ENCODE measurements at places on chromosomes 2 and 18. TPM values are rescaled to one million over a fixed set of nuclear protein-coding genes. Genes with fewer than 3 reads are reported as not detected.

The NOSTRIN gene
- total RNA-seq: not detected

The RNU2-63P gene
- 16.7 TPM for total RNA-seq

The PDE1A gene
- not detected for total RNA-seq

The SERPINB3 gene
- not detected for total RNA-seq

The EPAS1 gene
- total RNA-seq: 17.7 TPM

The FMNL2 gene
- 1.6 TPM for total RNA-seq

The NEB gene
- total RNA-seq: 0.12 TPM

The LOXHD1 gene
- total RNA-seq: 0.05 TPM

The SLC9A4 gene
- total RNA-seq: 0.20 TPM

All from T-helper 1 cell treated with Interleukin-12 subunit alpha and Interleukin-12 subunit beta and Interleukin-4 antibody, amounts not matched to agents 30 ng/mL and 1 ng/mL, for 36 hours (primary cell).